ENCODE measurements at places on chromosomes 13 and 19. TPM values are rescaled to one million over a fixed set of nuclear protein-coding genes. Genes with fewer than 3 reads are reported as not detected.

Gene RETN
- total RNA-seq = not detected

Gene CADM4
- total RNA-seq = 3.8 TPM

Gene PPP1R13L
- 142 TPM for total RNA-seq

Gene PBX4
- total RNA-seq = not detected

Gene ZGLP1
- 3.8 TPM for total RNA-seq

Gene TEAD2
- total RNA-seq = 6.2 TPM

Gene THSD8
- total RNA-seq = 6.9 TPM

Gene ZNF837
- total RNA-seq = 1.7 TPM

Gene MAP2K2
- total RNA-seq = 230 TPM

Gene NPHS1
- not detected for total RNA-seq

Gene LILRB3
- total RNA-seq = not detected
